ENCODE measurements at places on chromosomes 1 and 21. TPM values are rescaled to one million over a fixed set of nuclear protein-coding genes. Genes with fewer than 3 reads are reported as not detected.

GRCh38 chr1:16145662-16146278, 10.1 kb downstream of the EPHA2 start:
- H3K27me3 ChIP-seq: no peaks in the 10 kb centered on the region
- peaks cover 48% of the 10 kb centered on the region for H3K4me1 ChIP-seq
- peaks cover 14% of the 10 kb centered on the region for H3K36me3 ChIP-seq
- peak overlapping the region; percentile 42 for H3K4me3 ChIP-seq
- H3K27ac ChIP-seq: peak overlapping the region; percentile 96

DNA sequence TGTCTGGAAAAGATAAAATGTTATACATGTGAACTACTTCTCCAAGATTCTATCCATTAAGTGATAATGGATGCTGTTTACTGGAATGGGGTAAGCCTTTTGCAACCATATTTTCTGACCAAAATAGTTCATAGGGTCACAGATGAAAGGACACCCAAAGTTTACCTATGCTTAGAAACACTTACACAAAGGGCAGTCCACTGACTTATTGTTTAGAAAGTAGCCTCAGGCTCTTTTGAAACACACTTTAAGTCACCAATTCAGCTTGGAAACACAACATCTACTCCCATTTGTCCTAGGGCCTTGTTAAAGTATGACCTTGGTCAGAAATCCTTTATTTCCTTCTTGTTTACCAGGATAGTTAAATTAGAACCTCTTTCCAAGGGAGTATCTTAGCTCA, 28.7 kb upstream of the VTCN1 start:
- H3K4me3 ChIP-seq: no peak overlapping the region
- DNase-seq: no peak
- no peaks in the 10 kb centered on the region for H3K36me3 ChIP-seq
- H3K27me3 ChIP-seq: no peaks in the 10 kb centered on the region

DNA sequence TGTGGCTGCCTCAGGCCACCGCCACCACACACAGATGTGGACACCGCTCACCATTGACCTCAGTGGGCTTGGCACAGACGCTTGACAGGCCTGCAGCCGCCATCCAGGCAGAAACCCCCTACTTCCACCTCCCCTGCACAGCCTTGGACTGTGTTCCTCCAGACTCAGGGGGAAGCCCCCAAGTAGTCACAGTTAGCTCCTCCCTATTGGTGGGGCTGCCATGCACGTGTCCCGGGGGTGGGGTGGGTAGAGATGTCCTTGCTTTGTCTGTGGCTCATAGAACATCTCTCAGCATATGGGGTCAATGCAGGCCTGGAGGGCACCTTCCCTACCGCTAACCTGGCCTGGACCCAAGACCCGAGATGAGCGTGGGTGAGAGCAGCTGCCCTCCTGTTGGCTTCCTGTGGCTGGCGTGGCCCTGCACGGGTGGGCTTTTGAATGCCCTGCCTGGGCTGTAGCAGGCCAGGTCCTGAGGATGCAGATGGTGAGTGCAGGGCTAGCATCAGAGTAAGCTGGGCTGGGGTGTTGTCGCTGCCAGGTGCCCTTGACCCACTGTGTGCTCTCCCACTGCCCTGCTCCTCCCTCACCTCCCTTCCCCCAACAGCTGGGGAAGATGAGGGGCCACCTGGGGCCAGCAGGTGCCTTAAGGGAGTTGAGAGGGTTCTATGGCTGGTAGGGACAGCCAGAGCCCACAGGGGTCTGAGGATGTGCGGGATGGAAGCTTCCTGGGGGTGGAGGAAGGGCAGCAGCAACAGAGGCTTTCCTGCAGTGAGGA, 6.2 kb downstream of the CROCC start:
- no peaks in the 10 kb centered on the region for H3K27me3 ChIP-seq
- no peak overlapping the region for H3K27ac ChIP-seq
- H3K36me3 ChIP-seq: peaks cover 17% of the 10 kb centered on the region
- no peak overlapping the region for H3K4me3 ChIP-seq
- no peak for DNase-seq
- peaks cover 19% of the 10 kb centered on the region for H3K4me1 ChIP-seq

Gene FMOD
- total RNA-seq: 1.3 TPM

DNA sequence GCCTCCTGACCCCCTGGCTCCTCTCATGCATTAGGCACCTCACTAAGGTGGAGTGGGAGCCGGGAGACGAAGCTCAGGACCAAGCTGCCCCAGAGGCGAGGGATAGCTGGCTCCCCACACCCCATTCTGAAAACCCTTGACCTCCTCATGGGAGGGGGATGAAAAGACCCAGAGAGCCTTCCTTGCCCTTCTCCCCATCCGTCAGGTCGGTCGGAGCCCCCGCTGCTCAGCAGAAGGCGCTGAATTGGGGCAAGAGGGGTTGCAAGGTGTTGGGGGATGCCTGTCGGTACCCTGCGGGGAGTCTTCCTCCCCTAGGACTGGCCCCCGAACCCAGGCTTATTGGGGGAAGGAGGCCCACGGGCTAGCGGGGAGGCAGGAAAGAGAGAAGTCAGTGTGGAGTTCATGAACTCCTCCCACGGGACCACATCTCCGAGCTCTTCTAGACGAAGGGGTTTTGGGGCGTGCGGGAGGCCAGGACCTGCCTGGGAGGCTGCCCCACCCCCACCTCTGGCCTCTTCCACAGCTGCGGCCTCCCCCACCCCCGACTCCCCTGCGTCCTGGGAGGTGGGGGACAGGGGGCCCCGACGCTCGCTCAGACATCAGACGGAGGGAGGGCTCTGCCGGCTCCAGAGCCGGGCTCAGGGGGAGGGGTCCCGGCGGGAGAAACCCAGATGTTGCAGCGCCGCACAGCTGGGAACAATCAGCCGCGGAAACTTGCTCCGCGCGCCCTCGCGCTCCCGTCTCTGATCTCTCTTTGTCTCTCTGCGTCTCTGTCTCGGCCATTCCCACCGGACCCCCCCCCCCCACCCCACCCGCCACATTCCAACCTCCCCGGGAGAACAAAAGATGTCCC, 719 bp downstream of the MFAP2 start:
- peaks cover 7% of the 10 kb centered on the region for H3K4me1 ChIP-seq
- peak; percentile 68 for DNase-seq
- peak overlapping the region; percentile 88 for H3K4me3 ChIP-seq

DNA sequence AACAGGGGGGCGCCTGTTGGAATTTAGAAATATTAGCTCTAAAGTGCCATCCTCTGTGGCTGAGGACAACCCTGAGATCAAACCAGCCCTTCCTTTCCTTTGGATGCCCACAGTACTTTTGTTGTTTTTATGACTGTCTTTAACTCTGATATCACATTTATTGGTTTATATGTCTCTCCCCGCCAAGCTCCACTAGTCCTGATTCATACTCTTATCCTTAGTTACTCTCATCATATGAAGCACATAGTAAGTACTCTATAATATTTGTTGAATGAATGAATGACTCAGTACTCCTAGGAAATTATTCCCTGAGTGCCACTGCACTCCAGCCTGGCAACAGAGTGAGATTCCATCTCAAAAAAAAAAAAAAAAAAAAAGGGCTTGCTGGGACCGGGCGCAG, 22.6 kb upstream of the NRDC start:
- no peak overlapping the region for H3K27ac ChIP-seq
- no peaks in the 10 kb centered on the region for H3K4me1 ChIP-seq
- no peak for DNase-seq

DNA sequence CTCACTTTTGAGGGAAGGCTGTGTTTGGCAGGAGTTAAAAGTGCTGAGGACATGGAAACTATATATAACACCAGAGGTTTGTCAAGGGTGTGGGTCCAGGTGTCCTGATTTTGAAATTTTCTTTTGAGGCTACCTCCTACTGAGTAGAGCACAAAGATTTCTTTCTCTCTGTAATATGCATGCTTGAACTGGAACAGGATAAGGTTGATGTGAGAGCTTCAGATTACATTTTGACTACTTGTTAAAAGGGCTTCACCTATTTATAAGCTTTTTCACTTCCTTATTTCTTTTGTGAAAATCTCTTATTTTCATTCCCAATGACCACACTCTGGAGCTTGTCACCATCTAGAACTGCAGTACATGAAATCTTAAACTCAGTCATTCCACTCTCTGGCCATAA, 59.8 kb upstream of the PLA2G4A start:
- no peak overlapping the region for H3K27ac ChIP-seq
- H3K27me3 ChIP-seq: no peaks in the 10 kb centered on the region
- H3K4me1 ChIP-seq: no peaks in the 10 kb centered on the region
- H3K36me3 ChIP-seq: no peaks in the 10 kb centered on the region
- no peak overlapping the region for H3K4me3 ChIP-seq

Gene PLA2G2F
- not detected for total RNA-seq

GRCh38 chr1:231232870-231233734, 7.9 kb upstream of the GNPAT start:
- no peak overlapping the region for H3K27ac ChIP-seq
- H3K4me3 ChIP-seq: no peak overlapping the region
- no peaks in the 10 kb centered on the region for H3K4me1 ChIP-seq
- H3K27me3 ChIP-seq: no peaks in the 10 kb centered on the region
- H3K36me3 ChIP-seq: no peaks in the 10 kb centered on the region
- DNase-seq: no peak

- no peak overlapping the region for H3K4me3 ChIP-seq
- H3K27me3 ChIP-seq: no peaks in the 10 kb centered on the region
- H3K4me1 ChIP-seq: no peaks in the 10 kb centered on the region
- DNase-seq: no peak
- H3K36me3 ChIP-seq: no peaks in the 10 kb centered on the region
These were observed 39.3 kb downstream of the FASLG start for GRCh38 chr1:172698224-172698623.

DNA sequence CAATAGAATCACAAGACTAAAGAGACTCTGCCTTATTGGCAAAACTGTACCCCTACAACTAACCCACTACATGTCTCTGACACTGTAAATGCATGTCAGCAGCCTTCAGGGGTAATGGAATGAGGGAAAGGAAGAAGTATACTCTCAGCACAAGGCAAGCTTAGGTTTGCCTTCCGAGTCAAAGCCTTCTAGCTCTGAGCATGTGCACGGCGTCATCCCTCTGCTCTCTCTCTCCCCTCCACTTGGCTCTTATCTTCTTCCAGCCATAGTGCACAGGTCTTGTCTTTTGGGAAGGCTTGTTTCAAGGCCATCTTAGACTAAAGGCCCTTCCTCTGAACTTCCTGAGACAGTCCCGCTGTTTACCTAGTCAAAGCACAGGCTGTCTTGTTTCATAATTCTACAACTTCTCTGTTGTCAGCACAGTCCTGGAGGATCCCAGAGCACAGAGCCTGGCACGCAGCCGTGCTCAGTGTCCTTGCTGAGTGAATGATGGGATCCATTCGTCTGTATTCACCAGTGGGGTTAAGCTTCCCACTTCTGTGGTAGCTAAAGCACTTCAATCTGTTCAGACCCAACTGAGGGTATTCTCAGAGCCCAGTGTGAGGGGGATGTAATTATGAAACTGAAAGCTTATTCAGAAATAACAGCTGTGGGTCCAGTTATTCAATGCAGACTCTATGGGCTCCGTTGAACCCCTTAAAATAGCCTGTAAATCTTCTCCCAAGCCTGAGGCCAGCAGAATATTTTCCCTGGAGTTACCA, 166.5 kb upstream of the PLD5 start:
- no peaks in the 10 kb centered on the region for H3K27me3 ChIP-seq
- no peaks in the 10 kb centered on the region for H3K4me1 ChIP-seq
- no peak overlapping the region for H3K27ac ChIP-seq

- no peak overlapping the region for H3K27ac ChIP-seq
- no peaks in the 10 kb centered on the region for H3K27me3 ChIP-seq
- H3K4me3 ChIP-seq: no peak overlapping the region
- H3K4me1 ChIP-seq: no peaks in the 10 kb centered on the region
These were observed 15.6 kb upstream of the ACADM start for GRCh38 chr1:75708910-75709309.

- no peaks in the 10 kb centered on the region for H3K36me3 ChIP-seq
- H3K27me3 ChIP-seq: no peaks in the 10 kb centered on the region
- DNase-seq: no peak
- H3K4me1 ChIP-seq: peaks cover 12% of the 10 kb centered on the region
- H3K4me3 ChIP-seq: no peak overlapping the region
These were observed 37.2 kb downstream of the RHBG start for GRCh38 chr1:156406251-156406650.

Gene IL20
- not detected for total RNA-seq

GRCh38 chr1:58870298-58870676, 86.4 kb upstream of the JUN start:
- H3K27me3 ChIP-seq: no peaks in the 10 kb centered on the region
- no peak overlapping the region for H3K27ac ChIP-seq
- no peaks in the 10 kb centered on the region for H3K36me3 ChIP-seq
- no peaks in the 10 kb centered on the region for H3K4me1 ChIP-seq

Gene CD48
- 0.45 TPM for total RNA-seq

Gene AIRE
- total RNA-seq: not detected

GRCh38 chr1:204599596-204599995, 83.4 kb downstream of the MDM4 start:
- H3K4me1 ChIP-seq: peaks cover 25% of the 10 kb centered on the region
- no peaks in the 10 kb centered on the region for H3K36me3 ChIP-seq
- H3K27me3 ChIP-seq: no peaks in the 10 kb centered on the region
- no peak for DNase-seq
- no peak overlapping the region for H3K27ac ChIP-seq
- H3K4me3 ChIP-seq: no peak overlapping the region

Gene CLCA4
- total RNA-seq: not detected

DNA sequence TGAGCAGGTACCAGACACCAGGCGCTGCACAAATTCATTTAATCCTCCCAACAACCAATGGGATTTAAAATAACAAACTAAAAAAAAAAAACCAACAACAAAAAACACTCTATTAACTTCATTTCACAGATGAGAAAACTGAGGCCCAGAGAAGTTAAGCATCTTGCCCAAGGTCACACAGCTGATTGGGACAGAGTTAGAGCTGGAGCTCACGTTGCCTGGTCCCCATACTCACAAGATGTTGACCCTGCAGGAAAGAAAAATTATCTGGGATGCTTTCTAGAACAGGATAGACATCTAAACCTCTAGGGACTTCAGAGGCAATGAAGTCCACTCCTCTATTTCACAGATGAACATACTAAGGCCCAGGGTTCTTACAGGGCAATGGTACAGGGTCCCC, 175.3 kb downstream of the PSMG1 start:
- peaks cover 7% of the 10 kb centered on the region for H3K4me1 ChIP-seq
- no peak for DNase-seq
- no peak overlapping the region for H3K4me3 ChIP-seq
- no peaks in the 10 kb centered on the region for H3K36me3 ChIP-seq

Gene HRNR
- total RNA-seq: not detected

DNA sequence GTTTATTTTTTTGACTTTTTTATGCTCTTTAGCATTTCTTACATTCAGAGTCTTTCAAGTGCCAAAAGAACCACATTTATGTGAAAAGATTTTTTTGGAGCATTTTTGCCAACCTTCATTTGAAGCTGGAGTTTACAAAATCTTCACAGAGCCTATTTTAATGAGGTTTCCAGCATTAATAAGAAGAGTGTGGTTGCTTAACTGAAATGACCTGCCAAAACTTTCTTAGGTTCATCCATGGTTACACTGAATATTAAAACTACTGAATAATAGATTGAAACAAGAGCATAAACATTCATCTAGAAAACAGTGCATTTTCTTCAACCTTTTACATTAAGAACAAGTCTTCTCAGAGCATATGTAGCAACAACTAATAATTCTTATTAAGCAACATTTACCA, 672.3 kb upstream of the CXADR start:
- H3K36me3 ChIP-seq: no peaks in the 10 kb centered on the region
- H3K27ac ChIP-seq: no peak overlapping the region

Gene TAGLN2
- 60.1 TPM for total RNA-seq

Gene STUM
- total RNA-seq: 1.3 TPM
